ENCODE measurements at places on chromosomes 3 and 15. TPM values are rescaled to one million over a fixed set of nuclear protein-coding genes. Genes with fewer than 3 reads are reported as not detected.

ZDHHC3 gene
- total RNA-seq: 70.8 TPM

CBLB gene
- total RNA-seq: 145 TPM

ARMC8 gene
- total RNA-seq: 189 TPM

OSTN gene
- total RNA-seq: not detected

FBXO40 gene
- not detected for total RNA-seq

SAMMSON gene
- 3.4 TPM for total RNA-seq

LSG1 gene
- total RNA-seq: 19.4 TPM

DAZL gene
- total RNA-seq: not detected

SLCO2A1 gene
- 7.9 TPM for total RNA-seq

ROPN1B gene
- total RNA-seq: not detected

- no peak for DNase-seq
These were observed 14.6 kb upstream of the OR5K2 start for GRCh38 chr3:98482717-98483482.

- no peak for DNase-seq
These were observed 6.1 kb downstream of the NGRN start for GRCh38 chr15:90271459-90272166.

DNA sequence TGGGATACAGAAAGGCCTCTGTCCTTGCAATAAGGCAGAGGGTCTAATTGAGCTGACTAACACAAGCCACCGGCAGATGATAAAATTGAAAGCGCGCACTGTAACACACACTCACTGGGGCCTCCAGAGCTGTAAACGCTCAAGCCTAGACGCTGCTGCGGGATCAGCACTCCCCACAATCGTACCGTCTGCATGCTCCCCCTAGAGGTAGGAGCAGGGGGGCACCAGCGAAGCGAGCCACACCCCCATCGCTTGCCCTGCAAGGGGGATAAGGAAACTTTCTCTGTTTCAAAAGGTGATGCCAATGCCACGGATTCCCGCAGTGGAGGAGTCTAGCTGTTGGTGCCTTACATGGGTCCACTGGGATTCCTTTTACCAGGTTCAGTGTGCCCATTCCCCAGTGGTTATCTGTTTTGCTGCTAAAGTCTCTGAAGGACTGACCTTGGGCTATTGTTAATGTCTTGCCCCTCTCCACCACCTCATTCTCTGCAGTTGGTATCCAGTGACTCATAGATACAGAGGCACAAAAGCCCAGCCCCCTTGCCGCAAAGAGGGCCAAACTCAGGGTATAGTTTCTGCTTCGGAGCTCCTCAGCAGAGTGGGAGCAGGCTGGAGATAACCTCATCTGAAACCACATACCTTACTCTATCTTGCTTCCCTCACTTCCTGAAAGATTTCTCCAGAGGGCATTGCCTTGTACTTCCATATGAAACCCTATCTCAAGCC lies 139.3 kb upstream of the KBTBD8 start:
- no peak for DNase-seq

- no peak for DNase-seq
These were observed 35.9 kb downstream of the PRKCI start for GRCh38 chr3:170258105-170258487.

- no peak for DNase-seq
These were observed 244.3 kb upstream of the MCTP2 start for GRCh38 chr15:93987068-93987467.

DNA sequence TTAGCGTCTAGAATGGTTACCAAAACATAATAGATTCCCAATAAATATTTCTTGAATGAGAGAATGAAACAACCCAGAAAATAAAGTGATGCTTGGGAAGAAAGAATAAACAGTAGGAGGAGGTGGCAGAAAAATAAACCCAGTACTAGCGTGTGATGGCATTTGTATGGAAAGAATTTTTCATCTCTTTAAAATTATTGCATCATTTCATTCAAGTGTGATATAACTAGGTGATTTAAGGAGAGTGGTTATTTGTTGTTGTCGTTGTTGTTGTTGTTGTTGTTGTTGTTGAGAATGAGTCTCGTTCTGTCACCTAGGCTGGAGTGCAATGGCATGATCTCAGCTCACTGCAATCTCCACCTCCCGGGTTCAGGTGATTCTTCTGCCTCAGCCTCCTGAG lies 293.9 kb downstream of the ZNF385D start:
- no peak for DNase-seq

DNA sequence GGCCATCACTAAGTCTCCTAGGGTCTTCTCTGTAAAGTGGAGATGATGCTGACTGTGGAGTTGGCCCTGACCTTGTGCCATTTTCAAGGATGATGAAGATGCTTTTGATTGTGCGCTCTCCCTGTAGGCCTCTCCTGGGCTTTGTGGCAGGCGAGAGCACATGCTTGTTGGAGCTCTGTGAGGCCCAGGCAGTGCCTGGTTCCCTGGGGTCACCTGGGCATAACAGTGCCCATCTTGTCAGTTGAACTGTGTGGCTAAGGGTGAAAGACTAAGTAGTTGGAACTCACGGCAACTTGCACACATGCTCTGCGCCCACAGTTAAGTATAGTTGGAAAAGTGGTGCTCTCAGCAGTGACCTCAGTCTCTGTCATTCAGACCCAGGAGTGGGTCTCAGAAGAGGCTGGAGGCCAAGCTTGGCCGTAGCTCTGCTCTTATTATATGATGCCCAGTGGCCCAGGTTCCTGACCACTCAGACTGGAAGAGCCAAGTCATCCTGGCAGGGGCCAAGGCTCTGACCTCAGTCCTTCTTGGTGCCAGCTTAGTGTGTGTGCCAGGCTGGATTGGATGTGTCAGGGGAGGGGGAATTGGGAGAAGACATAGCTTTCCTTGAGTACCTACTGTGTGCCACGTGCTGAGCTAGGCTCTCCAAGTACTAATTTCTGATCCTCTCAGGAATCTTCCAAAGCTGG lies 154.6 kb downstream of the EEFSEC start:
- no peak for DNase-seq

- no peak for DNase-seq
These were observed 48.6 kb upstream of the ADAMTSL3 start for GRCh38 chr15:83605111-83605945.

GRCh38 chr3:186152889-186153292 lies 44.0 kb upstream of the ETV5 start:
- no peak for DNase-seq

DNA sequence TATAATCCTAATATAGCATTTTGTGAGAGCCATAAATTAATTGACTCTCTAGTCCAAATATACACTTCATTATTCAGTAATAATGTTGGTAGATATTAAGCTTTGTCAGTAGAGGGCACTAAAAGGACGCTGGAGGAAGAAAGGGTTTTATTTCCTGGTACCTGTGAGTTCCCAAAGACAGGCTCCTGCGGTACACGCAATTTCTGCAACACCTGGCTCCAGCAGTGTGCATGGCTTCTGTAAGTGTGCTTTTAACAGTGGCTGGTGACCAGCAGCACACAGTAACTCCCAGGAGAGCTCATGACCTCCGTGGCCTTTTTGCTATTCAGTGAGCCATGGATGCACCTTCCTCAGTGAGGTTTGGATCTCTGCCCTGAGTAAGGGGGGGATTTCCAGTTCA lies 338.3 kb upstream of the ZNF385D start:
- no peak for DNase-seq

- DNase-seq: no peak
These were observed 140.5 kb upstream of the UBE2E2 start for GRCh38 chr3:23062582-23062981.

GRCh38 chr3:142244056-142244455 lies 18.7 kb upstream of the GK5 start:
- no peak for DNase-seq

GRCh38 chr15:29708519-29708918 lies 113.7 kb downstream of the TJP1 start:
- DNase-seq: no peak

GRCh38 chr15:41861736-41862356 lies 23.2 kb downstream of the PLA2G4B start:
- DNase-seq: no peak

- DNase-seq: no peak
These were observed 13.5 kb upstream of the DNAH1 start for GRCh38 chr3:52302426-52303145.

DNA sequence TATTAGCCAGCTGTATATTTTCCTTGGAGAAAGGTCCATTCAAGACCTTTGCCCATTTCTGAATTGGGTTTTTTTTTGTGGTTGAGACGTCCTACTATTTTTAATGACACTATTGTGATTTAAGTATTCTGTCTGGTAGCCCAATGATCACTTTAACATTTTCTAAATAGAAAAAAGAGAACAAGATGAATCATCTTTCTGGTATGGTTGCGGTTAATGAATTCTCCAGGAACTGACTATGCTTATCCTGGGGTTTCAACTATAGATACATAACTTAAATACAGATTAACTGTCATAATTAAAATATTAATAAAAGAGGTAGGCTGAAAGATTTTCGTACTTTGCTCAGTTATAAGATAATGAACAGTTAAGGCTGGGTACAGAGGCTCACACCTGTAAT lies 51.9 kb downstream of the PBRM1 start:
- DNase-seq: no peak

GRCh38 chr3:113166719-113167492 lies 44.5 kb upstream of the BOC start:
- no peak for DNase-seq

DNA sequence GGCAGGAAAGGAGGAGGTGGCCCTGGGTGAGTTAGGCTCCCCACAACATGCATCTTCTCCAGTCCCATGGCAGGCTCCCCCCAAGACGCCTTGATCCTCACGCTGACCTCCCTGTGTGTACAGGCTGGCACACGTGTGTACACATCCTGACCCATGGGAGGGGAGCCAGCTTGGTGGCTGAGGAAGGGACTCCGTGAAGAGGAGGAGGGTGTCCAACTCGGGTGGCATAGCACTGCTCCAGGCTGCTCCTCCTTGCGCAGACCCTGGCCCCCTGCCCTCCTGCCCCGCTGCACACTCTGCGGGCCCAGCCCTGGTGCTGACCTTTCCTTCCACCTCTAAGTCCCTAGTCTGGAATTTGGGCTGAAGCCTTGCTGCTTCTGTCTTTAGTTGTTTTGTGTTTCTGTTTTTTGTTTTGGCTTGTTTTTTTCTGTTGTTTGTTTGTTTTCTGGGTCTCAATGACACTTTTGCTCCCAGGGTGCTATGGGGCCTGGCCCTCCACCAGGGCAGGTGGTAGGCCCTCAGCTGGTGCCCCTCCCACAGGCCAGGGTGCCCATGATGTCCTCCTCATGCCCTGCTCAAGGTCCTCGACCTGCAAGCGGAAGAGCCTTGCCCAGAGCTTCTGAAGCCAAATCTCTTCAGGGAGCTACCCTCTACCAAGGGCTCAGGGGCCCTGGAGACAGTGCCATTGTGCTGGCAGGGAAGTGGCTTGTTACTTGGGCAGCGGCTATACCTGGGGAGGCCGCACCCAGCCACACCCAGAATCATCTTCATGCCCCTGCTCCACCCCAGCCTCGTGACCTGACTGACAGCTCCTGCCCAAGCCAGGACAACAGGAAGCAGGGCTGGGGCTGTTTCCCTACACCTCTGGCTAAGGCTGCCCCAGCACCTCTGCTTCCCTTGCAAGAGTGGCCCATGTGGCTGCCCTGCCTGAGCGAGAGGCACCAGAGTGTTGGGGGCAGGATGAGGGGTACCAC lies 5.1 kb downstream of the EPHB3 start:
- no peak for DNase-seq

- DNase-seq: no peak
These were observed 22.9 kb downstream of the CEMIP start for GRCh38 chr15:80801891-80802680.

GRCh38 chr15:63870043-63870394 lies 36.3 kb upstream of the HERC1 start:
- DNase-seq: no peak

GRCh38 chr3:36964331-36964730 lies 19.5 kb upstream of the TRANK1 start:
- DNase-seq: no peak

DNA sequence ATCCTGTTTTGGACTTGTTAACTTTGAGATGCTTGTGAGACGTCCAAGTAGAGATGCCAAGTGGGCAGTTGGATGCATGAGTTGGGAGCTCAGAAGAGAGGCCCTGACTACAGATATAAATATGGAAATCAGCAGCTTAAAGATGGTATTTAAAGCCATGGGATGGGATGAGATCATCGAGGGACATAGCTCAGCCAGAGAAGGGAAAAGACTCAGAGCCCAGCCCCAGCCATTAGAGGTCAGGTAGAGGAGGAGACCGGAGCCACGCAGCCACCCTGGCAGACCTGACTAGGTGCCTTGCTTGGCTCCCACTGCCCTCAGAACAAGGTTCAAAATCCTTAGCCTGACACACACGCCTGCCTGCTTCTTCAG lies 31.1 kb downstream of the ATP2B2 start:
- DNase-seq: no peak

- peak; percentile 38 for DNase-seq
These were observed 85.6 kb downstream of the CPN2 start for GRCh38 chr3:194265505-194265892.

- DNase-seq: no peak
These were observed 68.7 kb upstream of the CGNL1 start for GRCh38 chr15:57307527-57308169.

DNA sequence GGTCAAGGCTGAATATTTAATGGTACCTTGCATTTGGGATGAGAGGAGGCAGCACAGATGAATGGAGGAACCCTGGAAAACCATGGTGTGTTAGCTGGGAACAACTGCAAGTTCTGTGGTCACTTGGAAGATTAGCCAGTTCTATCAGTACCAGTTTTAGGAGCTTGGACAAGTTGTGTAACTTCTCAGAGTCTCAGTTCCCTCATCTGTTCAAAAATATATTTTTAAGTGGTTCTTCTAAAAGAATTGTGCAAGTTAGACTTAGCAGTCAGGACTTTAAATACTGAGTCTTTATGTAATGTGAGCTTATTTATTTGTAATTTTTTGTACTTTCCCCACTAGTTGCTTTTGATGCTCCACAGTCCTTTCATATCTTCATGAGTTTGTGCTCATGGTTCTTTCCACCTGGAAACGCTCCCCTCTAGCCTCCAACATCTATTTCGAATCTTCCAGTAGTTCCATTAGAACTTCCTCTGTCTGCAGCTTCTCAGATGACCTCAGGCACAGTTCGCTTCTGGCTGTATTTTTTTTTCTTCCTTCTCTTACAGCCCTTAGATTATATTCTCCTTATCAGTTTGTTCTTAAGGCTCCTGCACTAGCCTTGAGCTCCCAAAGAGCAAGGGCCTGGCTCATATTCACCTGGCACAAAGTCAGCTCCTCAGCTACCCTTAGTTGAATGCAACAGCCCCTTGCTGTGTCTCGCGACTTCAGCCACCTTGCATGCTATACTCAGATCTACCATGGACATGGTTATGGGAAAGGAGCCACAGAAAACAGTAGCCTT lies 27.1 kb downstream of the ITPR1 start:
- no peak for DNase-seq

DNA sequence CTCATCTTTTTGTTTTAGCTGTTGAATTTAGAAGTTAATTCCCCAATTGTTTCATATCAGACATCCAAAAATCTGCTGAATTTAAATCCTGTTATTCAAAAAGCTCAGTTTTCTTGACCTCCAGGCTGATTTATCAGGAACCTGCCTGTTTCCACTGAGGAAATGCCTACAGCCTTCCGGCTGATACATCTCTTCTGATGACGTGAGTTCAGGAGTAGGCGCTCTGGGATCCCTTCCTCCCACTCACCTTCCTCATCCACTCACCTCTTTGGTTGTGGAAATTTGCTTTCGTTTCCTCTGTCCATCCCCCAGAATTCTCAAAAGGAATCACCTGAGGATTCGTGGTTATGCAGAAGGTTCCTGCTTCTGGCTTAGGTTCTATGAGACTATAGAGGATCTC lies 55.4 kb upstream of the ALDH1A3 start:
- no peak for DNase-seq

Data from thoracic aorta (tissue), 2 donors.